Kidney epithelial cell (primary cell): ENCODE measurements at places on chromosomes 1 and 21. TPM values are rescaled to one million over a fixed set of nuclear protein-coding genes. Genes with fewer than 3 reads are reported as not detected.
A peak's percentile ranks its signal among the peaks of the same experiment; 100 is the strongest.

- DNase-seq: no peak
These were observed 93.5 kb downstream of the IER5 start for GRCh38 chr1:181181792-181182585.

GRCh38 chr1:183147735-183148134 is 38.3 kb upstream of the LAMC2 start:
- DNase-seq: no peak

DNA sequence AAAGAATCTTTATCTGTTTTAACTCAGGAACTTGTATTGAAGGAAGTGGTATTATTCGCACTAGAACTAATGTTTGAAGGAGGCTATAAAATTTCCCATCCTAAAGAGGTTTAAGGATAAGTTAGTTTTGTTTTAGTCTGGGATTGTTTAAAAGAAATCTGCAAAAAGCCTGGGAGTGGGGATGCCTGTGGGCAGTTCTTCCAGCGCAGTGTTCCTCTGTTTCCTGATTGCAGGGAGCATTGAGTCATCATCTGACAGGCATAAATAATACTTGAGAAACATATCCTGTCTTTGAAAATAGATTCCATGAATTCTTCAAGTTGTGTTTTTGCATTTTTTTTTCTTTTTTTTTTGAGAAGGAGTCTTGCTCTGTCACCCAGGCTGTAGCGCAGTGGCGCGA is 350.8 kb upstream of the PTBP2 start:
- peak; percentile 38 for DNase-seq

DNA sequence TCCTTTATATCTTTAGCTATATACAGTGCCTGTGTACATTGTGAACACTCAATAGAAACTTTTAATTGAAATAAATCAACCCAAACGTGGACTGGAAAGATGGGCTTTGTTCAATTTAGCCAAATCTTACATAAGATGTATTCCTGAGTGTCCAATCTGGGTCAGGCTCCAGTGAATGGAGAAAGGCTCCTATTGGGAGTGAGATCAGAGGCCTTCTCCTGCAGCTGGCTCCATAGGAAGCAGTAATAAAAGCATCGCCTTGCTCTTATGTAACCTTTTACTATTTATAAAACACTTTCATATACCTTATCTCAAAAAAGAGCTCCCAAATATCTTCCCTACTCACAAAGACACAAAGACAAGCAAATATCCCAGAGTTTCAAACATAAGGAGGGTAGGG is 24.9 kb upstream of the RGS16 start:
- no peak for DNase-seq

Gene PTPN7
- 2.3 and 2.6 TPM in 2 replicates for total RNA-seq

Gene IL23R
- total RNA-seq: not detected in 2 replicates

DNA sequence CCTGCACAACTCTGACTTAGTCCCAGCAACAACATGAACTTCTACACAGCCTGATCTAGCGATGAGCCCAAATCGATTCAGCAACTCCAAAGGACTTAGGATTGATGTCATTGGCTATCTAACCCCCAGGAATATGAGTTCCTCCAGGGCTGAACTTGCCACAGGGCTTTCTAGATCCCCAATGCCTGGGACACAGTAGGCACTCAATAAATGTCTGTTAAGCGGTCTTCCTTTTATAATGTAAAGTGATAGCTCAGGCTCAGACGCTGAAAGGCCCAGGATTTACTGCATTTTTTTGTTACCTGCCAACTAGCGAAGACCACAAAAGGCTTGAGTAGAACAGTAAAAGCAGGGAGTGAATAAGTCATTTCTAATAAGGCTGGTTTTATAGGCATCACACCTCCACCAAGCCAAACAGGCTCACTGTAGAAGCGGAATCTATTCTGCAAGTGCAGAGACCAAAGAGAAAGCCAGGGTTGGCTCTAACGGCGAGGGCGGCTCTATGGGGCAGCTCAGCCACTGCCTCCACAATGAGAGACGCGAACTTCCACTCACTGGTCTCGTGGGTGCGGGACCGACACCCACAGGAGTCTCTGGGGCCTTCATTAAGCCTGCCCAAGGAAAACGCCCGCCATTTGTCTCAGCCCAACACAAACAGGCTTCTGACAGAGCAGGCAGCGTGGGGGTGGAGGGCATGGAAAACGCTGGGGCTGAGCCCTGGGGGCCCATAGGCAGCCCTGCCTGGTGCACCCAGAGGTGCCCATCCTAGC is 52.0 kb downstream of the HLCS start:
- DNase-seq: no peak

Gene SLC5A9
- total RNA-seq: not detected in 2 replicates

Gene CLDN14
- total RNA-seq: 2.1 and 2.8 TPM in 2 replicates

Gene HSD3B2
- not detected in 2 replicates for total RNA-seq

- DNase-seq: no peak
These were observed 27.7 kb downstream of the SPATA45 start for GRCh38 chr1:212819726-212820125.

DNA sequence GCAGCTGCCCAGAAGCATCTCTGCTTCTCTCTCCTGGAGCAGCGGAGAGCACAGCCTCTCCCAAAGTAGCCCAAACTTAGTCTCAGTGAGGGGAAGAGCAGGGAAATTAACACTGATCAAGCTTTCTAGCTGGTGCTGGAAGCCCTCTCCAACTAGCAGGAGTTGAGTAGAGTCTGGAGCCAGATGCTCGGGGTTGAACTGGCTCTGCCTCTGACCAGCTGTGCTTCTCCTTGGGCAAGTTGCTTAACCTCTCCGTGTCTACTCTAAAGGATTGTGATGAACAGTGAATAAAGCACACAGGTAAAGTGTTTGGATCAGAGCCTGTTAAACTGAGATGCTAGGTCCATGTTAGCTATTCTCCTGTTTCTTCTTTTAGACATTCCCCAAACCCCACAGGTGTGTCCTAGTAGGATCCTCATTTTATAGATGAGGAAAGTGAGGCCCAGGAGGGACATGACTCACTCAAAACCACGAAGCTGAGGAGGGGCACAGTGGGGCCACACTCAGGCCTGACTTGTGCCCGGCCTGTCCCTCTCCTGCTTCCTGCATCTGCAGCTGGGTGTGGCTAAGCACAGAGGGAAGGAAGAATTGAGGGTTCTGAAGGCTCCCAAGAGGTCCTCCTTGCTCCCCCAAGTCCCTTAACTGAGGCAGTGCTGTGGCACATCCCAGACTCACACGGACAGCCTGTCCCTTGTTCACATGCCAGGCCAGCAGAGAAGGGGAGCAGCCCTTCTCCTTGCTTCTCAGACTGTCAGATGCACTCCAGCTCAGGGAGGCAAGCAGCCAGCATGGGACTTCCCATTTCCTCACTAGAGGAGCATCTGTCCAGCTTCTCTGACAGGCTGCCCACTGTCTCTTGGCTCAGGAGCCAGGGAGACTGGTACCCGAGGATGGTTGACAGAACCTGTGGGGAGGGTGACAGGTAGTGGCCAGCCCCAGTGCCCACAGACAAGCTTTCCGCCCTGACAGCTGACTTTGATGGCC is 152.0 kb upstream of the IGSF21 start:
- no peak for DNase-seq
